ENCODE measurements at places on chromosomes 13 and 19.

GRCh38 chr19:9296336-9296735, 13.3 kb downstream of the ZNF699 start:
- no peak for DNase-seq

- DNase-seq, result no peak
Observed at GRCh38 chr19:814152-815078, 7.3 kb downstream of the PLPPR3 start.

GRCh38 chr19:47022140-47022536, 2.5 kb downstream of the NPAS1 start:
- no peak for DNase-seq

DNA sequence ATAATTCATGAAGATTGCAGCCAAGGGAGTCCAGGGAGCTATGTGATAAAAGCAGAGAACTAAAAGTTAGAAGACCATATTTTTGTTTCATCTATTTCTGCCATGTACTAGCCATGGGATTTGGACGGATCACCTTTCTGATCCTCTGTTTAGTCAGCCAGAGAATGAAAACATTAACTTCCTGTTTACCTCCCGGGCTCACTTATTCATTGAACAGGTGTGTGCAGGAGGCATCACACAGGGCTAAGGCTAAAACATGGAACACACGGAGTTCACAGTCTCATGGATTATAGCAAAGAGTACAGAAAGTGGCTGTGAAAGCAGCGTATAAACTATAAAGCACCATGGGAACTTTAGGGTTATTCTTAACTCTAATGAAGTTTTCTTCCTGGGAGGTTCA, 96.8 kb downstream of the GPR12 start:
- no peak for DNase-seq

DNA sequence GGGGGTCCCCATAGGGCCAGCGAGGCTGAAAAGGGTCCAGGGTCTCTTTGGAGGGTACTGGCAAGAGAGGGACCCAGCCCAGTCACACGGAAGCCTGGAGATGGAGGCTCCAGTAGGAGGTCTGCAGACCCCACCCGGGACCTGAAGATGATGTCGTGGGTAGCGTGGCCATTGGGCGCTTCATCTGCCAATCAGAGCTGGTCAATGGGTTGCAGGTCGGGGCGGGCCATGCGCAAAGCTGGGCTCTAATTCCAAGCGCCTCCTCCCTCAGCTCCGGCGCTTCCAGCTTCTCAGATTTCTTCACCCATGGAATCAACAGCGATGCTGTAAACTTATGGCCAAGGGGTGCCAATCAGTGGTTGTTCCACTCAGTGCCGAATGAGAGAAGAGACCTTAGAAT, 10.9 kb downstream of the SIGLEC12 start:
- no peak for DNase-seq

- DNase-seq, result no peak
Observed at GRCh38 chr19:934865-935479, 9.1 kb downstream of the ARID3A start.

GRCh38 chr13:94560116-94560515, 35.8 kb downstream of the TGDS start:
- DNase-seq, result no peak

- no peak for DNase-seq
Observed at GRCh38 chr13:70893832-70894231, 785.6 kb upstream of the KLHL1 start.

DNA sequence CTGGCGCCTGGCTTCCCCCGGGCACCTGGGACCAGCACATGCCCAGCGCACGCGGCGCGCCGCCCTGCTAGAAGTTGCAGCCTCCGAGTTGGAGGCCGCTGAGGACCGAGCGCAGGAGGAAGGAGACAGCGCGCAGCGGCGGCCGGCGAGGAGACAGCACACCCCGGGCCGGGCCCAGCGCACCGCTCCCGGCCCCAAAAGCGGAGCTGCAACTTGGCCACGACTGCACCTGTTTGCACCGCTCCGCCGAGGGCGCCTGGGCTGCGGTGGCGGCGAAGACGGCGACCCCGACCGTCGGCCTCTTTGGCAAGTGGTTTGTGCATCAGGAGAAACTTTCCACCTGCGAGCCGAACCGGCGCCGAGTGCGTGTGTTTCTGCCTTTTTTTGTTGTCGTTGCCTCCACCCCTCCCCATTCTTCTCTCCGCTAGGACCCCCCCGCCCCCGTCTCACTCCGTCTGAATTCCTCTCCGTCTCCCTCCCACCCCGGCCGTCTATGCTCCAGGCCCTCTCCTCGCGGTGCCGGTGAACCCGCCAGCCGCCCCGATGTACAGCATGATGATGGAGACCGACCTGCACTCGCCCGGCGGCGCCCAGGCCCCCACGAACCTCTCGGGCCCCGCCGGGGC, at the start of gene SOX1:
TSS of gene SOX1 (plus strand) at position 34 of the 626 bp plus-strand sequence. CDS start at position 544, 510 bp downstream.
- no peak for DNase-seq

DNA sequence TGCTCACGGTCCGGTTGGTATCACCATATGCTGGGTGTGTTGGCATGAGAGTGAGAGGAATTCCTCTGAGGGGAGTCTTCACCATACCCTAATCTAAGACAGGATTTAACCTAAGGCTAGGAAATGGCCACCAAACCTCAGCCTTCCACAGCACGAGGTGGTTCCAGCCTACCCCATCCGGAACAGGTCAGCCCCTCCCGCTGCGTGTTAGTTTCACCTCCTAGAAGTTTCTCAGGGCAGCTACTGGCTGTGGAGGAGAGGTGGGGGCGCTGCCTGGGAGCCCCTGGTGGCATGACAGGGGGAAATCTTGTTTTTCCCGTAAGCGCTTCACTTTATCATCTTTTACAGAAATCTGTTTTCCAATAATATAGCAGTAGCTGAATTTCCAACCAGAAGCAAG, 55.1 kb downstream of the RGCC start:
- no peak for DNase-seq

GRCh38 chr13:44350775-44351504, 22.7 kb upstream of the SERP2 start:
- DNase-seq, result no peak

- DNase-seq, result no peak
Observed at GRCh38 chr13:90605664-90606063, 741.8 kb upstream of the MIR17HG start.

GRCh38 chr13:83121896-83122295, 760.4 kb downstream of the SLITRK1 start:
- DNase-seq, result no peak

GRCh38 chr13:29522044-29522685, 73.3 kb downstream of the SLC7A1 start:
- DNase-seq, result no peak

DNA sequence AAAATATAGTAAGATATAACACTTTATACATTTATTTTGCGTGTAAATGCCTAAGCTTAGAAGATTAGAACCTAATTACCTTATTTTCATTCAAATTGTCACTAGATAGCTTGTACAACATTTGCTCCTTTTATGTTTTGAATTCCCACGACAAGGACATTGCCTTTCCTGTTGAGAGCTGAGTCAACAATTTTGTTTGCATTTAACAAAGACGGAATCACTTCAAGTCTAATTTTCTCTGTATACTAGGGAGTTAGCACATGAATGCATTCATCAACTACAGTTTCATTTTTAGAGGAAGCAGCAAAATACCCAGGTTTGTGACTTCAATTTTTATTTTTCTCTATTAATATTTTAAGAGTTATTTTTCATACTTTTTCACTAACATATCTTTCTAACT, 48.7 kb upstream of the PCCA start:
- DNase-seq, result no peak

DNA sequence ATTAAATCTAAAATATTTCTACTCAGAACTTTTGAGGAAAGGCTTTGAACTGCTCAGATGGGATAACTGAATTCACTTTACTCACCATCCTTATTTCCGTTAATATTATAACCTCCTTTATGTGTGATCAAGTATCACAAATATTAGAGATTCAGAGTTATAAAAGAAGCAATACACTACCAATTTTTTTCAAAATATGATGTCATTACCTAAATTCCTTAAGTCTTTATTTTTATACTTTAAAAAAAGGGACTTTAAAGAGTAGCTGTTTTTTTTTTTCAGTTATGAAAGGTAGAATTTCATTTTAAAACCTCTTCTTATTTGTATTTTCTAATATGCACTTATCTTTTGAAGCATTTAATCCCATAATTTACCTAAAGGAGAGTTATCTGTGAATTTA, 239.5 kb downstream of the DIAPH3 start:
- DNase-seq, result no peak

GRCh38 chr19:6076675-6077463, 33.4 kb downstream of the RFX2 start:
- DNase-seq, result peak; percentile 76

GRCh38 chr13:70814684-70815083, 706.4 kb upstream of the KLHL1 start:
- no peak for DNase-seq

GRCh38 chr19:33677745-33678426, 56.1 kb downstream of the CHST8 start:
- peak; percentile 11 for DNase-seq

- DNase-seq, result no peak
Observed at GRCh38 chr13:23632048-23632582, 61.9 kb downstream of the TNFRSF19 start.

- DNase-seq, result peak; percentile 71
Observed at GRCh38 chr19:55158848-55159749, 1.6 kb upstream of the TNNI3 start.

DNA sequence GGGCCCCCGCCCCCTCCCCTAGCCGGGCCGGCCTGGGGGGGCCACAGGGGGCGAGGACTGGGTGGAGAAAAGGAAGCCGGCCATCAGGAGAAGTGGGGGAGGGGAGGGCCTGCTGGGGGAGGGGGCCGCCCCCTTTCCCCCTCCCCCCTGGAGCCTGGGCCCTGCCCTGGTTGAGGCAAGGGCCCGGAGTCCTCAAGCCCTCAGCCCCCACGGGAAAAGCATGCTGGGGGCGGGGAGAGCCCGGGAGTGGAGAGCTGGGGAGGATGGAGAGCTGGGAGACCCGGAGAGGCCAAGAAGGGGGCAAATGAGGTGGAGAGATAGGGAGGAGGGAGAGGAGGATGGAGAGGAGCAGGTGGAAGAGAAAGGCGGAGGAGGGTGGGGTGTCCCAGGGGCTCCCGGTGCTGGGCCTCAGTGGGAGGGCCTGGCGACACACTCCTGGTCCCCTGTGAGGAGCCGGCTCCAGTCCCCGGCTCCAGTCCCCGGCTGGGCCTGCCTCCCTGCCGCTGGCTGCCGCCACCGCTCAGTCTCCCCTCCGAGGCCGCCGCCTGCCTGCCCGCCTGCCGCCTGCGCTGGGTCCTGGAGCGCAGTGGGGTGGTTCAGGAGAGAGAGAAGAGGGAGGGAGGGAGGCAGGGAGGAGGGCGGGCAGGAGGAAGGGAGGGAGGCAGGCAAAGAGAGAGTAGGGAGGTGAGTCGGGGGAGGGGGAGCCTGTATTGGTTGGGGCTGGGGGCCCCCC, at the start of gene GRIK5:
TSS of gene GRIK5 (minus strand) at position 588 of the 733 bp plus-strand sequence. CDS start 4,436 bp downstream, outside the sequence.
- DNase-seq, result no peak

- no peak for DNase-seq
Observed at GRCh38 chr13:27026396-27026795, 145.2 kb downstream of the USP12 start.

- DNase-seq, result no peak
Observed at GRCh38 chr19:29383696-29384095, 142.1 kb upstream of the VSTM2B start.

DNA sequence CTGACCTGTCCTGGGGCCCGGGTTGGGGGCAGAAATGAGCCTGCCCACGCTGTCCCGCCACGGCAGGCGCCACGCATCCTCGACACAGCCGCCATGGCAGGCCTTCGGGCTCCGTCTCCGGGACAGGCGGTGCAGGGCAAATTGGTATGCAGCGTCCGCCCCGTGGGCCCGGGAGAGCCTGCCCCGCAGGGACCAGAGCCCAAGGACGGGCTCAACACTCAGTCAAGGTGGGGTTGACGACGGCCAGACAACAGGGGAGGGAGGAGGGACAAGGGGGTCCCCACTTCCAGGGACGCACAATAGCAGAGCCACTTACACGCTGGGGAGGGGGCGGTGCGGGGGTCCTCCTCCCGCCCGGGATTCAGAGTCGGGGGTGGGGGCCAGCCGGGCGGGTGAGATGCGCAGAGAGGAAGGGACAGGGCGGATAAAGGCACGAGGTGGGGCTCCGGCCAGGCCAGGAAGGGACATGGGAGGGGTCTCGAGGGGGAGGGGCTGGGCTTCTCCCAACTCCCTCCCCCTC, 1.2 kb downstream of the CTXN1 start:
- DNase-seq, result no peak

GRCh38 chr13:29901710-29902631, 51.6 kb upstream of the UBL3 start:
- DNase-seq, result peak; percentile 77

- DNase-seq, result no peak
Observed at GRCh38 chr13:110037925-110038573, 251.7 kb upstream of the IRS2 start.

- DNase-seq, result peak; percentile 76
Observed at GRCh38 chr19:1825909-1826556, 14.0 kb upstream of the ATP8B3 start.

GRCh38 chr13:42322806-42323205, 50.9 kb downstream of the AKAP11 start:
- no peak for DNase-seq

DNA sequence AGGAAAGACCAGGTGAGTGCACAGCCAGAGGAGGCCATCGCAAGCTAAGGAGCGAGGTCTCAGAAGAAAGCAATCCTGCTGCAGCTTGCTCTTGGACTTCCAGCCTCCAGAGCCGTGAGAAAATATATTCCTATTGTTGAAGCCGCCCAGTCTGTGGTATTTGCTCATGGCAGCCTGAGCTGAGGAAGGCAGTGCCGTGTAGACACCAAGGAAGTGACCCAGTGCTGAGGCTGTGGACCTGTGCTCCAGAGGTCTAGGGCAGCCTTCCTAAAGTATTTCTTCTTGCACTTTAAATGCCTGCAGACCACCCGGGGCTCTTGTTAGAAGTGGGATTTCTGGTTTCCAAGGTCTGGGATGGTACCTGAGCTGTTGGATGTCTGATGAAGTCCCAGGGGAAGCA, 158.5 kb upstream of the KL start:
- no peak for DNase-seq

DNA sequence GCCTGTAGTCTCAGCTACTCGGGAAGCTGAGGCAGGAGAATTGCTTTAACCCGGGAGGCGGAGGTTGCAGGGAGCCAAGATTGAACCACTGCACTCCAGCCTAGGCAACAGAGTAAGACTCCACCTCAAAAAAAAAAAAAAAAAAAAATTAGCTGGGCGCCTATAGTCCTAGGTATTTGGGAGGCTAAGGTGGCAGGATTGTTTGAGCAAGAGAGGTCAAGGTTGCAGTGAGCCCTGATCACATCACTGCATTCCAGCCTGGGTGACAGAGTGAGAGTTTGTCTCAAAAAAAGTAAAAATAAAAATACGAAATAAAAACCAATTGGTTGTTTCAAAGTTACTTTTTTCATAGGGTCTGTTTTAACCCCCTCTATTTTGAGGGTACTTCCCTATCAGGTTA, 1.3 kb upstream of the LMNB2 start:
- DNase-seq, result no peak

All from RWPE1 (cell line).